ENCODE measurements at places on chromosomes 12 and 14. TPM values are rescaled to one million over a fixed set of nuclear protein-coding genes. Genes with fewer than 3 reads are reported as not detected.

DNA sequence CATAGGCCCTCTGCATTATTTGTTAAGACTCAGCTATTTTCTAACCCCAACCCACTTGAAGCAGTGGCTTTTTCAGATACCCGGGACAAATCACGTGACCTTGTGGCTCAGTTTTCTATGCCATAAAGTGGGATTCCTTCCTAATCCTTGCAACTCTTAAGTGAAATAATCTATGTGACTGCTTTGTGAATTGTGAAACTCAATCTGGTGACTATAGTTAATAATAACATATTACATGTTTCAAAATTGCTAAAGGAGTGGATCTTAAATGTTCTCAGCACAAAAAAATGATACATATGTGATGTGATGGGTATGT, 17.3 kb downstream of the EML1 start:
- no peak overlapping the region for H3K4me3 ChIP-seq
- no peaks in the 10 kb centered on the region for H3K36me3 ChIP-seq
- no peaks in the 10 kb centered on the region for H3K27me3 ChIP-seq
- no peaks in the 10 kb centered on the region for H3K4me1 ChIP-seq

DNA sequence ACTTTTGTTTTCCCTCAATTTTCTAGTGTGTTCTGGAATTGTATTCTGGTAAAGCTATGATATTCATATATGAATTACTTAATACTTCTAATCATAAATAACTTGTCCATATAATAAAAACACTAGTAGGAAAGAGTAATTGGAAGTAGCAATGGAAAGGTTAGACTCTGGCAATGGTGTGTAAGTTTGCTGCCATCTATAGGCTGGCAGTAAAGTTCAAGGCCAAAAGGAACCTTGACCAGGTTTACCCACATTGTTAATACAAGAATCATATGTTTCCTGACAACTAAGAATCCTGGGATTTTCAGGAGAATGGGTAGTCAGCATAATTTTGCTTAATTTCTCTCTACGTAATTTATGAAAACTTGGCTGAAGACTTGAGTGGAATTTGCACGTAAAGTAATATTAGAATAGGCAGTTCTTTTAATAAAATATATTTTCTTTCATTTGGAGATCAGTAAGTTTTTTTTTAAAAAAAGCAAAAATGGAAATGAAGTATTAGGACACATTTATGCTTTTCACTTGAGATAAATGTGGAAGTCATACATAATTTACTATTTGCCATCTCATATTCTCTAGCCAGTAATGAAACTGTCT, 926.7 kb downstream of the GALC start:
- H3K4me3 ChIP-seq, result no peak overlapping the region
- H3K27ac ChIP-seq, result no peak overlapping the region
- H3K4me1 ChIP-seq, result no peaks in the 10 kb centered on the region
- no peak for DNase-seq
- H3K36me3 ChIP-seq, result no peaks in the 10 kb centered on the region

GRCh38 chr12:11882301-11883019, 188.3 kb upstream of the BCL2L14 start:
- H3K27me3 ChIP-seq, result no peaks in the 10 kb centered on the region
- DNase-seq, result no peak
- no peaks in the 10 kb centered on the region for H3K36me3 ChIP-seq

LRRC43 gene
- total RNA-seq, result not detected

- no peaks in the 10 kb centered on the region for H3K4me1 ChIP-seq
- DNase-seq, result no peak
- no peak overlapping the region for H3K4me3 ChIP-seq
- H3K27me3 ChIP-seq, result no peaks in the 10 kb centered on the region
These were observed 37.7 kb downstream of the SYNE2 start for GRCh38 chr14:63890553-63890952.

- no peak overlapping the region for H3K27ac ChIP-seq
- H3K4me1 ChIP-seq, result peaks cover 10% of the 10 kb centered on the region
- H3K36me3 ChIP-seq, result no peaks in the 10 kb centered on the region
These were observed 211.5 kb downstream of the CHST11 start for GRCh38 chr12:104668274-104668718.

DPPA3 gene
- 40.0 TPM for total RNA-seq

DNA sequence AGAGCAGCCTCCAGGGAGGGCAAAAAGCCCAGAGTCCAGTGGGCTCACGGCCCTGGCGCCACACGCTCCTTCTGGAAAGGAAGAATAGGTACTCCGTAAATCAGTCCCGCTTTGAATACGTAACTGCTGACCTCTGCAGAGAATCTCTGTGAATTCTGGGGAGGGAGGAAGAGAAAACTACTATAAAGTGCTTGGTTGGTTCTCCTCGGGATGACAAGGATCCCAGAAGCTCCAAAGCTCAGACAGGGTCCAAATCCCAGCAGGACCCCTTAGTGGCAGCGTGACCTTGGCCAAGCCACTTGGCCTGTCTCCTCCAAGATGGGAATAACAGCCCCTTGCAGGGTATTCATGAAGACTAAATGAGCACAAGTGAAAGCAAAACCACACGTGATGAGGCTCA, 31.7 kb downstream of the ANO2 start:
- H3K27me3 ChIP-seq, result peaks cover 7% of the 10 kb centered on the region
- DNase-seq, result no peak
- no peak overlapping the region for H3K4me3 ChIP-seq
- H3K4me1 ChIP-seq, result no peaks in the 10 kb centered on the region
- no peak overlapping the region for H3K27ac ChIP-seq

GRCh38 chr12:91127751-91128150, 16.5 kb upstream of the LUM start:
- peaks cover 12% of the 10 kb centered on the region for H3K4me1 ChIP-seq
- peak overlapping the region; percentile 21 for H3K27ac ChIP-seq
- no peaks in the 10 kb centered on the region for H3K36me3 ChIP-seq
- no peak overlapping the region for H3K4me3 ChIP-seq
- no peaks in the 10 kb centered on the region for H3K27me3 ChIP-seq

ACAD10 gene
- total RNA-seq, result 26.1 TPM

CCT2 gene
- total RNA-seq, result 321 TPM

GRCh38 chr12:46660719-46661109, 165.1 kb downstream of the SLC38A4 start:
- no peaks in the 10 kb centered on the region for H3K27me3 ChIP-seq
- H3K4me3 ChIP-seq, result no peak overlapping the region
- H3K4me1 ChIP-seq, result peaks cover 16% of the 10 kb centered on the region
- no peaks in the 10 kb centered on the region for H3K36me3 ChIP-seq
- DNase-seq, result no peak
- no peak overlapping the region for H3K27ac ChIP-seq

Data from Caco-2 (cell line).